Cardiac fibroblast (primary cell): ENCODE measurements at places on chromosomes 12 and 14.

DNA sequence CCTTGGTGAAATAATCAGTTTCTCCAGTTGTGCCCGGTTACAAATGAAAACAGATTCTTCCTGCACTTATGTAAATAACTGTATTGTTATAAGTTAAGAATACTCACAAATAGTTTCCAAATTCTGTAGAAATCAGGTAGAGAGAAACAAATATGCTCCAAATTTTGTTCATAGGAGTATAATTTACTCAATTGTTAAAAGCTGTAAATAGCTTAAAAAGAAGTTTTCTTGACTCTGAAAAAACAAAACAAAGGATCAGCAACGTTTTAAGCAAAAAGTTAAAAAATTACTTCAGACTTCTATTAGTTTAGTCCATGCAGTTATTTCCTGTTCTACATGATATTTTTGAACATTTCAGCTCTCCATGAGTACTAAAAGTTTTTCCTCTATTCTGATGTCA is 30.0 kb upstream of the SLC38A4 start:
- DNase-seq = no peak

DNA sequence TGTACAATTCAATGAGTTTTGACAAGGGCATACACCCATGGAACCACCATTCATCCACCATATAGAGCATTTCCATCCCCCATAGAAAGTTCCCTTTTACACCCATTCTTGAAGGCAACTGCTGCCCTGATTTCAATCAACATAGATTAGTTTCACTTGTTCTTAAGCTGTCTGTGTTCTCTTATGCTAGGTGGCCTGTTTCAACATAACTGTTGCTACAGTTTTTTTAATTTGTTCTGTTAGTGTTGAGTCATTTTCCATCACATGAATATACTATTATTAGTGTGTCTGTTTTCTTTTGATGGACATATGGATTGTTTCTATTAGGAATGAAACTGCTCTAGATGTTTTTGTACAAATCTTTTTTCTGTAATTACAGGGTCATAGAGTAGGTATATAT is 123.4 kb downstream of the PTPRQ start:
- DNase-seq = peak; percentile 43

- DNase-seq = no peak
Measured at GRCh38 chr12:79827484-79827883, 107.4 kb downstream of the PPP1R12A start.

GRCh38 chr12:54593725-54594124 is 5.3 kb upstream of the PPP1R1A start:
- no peak for DNase-seq

DNA sequence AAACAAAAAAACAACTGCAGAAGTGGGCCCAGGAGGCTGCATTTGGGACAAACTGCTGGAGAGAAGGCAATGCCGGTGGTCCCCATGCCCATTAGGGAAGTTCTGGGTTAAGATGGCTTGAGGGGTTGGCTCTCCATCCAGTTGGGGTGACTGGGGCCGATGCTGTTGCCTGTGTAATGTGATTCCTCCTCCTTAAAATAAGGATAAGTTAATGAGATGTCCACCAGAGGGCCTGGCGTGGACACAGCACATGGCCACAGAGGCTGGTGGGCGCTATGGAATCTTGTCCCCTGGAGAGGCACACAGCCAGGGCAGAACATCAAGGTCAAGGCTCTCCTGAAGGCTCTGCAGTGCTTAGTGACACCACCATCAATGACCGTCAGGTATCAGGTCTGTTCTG is 1.0 kb upstream of the TESC start:
- DNase-seq = peak; percentile 26

GRCh38 chr12:42129595-42130204 is 15.0 kb downstream of the GXYLT1 start:
- peak; percentile 80 for DNase-seq

DNA sequence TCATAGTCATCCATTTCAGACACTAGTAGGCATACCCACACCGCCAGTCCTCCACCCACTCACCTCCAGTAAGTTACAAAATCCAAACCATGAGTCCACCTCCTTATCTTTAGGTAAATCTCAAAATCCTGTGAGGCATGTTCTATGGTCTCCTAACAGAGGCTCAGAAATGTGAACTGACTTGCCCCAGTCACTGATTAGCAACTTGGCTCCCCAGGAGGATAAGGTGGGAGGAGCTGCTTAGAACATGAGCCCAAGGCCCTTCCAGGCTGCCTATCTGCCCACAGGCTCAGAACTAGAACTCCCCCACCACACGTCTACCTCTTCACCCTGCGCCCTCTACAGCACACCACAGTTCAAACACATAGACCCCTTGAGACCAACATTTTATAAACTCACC is 19.9 kb downstream of the SETD3 start:
- DNase-seq = no peak

- no peak for DNase-seq
Measured at GRCh38 chr12:51087818-51088217, 4.4 kb upstream of the CSRNP2 start.

DNA sequence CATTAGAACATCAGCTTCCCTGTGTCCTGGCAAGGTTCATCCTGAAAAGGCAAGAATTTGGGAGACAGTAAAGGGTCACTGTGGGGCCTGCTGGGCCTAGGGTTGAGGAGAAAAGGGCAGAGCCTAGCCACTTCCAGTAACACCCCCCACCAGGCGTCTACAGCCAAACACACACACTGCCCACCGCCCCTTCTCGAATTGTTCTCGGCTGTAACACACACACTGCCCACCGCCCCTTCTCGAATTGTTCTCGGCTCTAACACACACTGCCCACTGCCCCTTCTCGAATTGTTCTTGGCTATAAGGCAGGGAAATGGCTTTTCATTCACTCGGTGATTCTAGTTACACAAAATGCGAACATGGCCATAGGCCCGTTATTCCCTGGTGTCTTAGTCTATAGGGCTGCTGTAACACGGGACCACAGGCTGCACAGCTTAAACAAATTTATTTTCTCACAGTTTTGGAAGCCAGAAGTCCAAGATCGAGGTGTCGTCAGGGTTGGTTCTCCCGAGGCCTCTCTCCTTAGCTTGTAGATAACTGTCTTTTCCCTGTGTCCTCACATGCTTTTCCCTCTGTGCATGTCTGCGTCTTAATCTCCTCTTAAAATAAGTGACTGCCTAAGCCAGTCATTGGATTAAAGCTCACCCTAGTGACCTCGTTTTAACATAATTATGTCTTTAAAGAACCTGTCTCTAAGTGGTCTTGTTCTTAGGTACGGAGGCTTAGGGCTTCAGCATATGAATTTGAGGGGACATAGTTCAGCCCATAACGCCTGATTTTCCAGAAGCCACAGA is 171.0 kb downstream of the ADGRD1 start:
- DNase-seq = no peak

DNA sequence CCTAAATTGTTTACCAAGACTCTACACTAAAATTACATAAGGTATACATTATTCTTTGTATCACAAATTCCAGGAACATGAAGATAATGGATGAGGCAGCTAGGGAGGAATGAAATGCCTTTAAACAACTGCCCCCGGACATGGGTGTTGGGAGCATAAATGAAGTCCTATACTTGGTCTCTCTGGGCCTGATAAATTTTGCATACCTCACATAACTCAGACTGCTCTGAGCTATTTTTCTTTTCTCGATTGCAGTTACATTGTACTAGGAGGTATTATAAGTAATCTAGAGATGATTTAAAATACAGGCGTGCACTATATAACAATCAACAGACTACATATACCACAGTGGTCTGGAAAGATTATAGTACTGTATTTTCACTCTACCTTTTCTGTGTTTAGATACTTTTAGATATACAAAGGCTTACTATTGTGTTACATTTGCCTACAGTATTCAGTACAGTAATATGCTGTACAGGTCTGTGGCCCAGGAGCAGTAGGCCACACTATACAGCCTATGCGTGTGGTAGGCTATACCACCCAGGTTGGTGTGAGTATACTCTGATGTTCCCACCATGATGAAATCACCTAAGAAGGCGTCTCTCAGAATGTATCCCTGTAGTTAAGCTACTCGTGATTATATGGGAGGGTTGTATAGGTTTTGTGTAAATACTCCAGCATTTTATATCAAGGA is 14.3 kb downstream of the FNTB start:
- peak; percentile 64 for DNase-seq

GRCh38 chr14:23550812-23551265 is 726 bp downstream of the ZFHX2 start:
- DNase-seq = no peak

GRCh38 chr12:65655074-65655493 is 169.2 kb upstream of the HMGA2 start:
- DNase-seq = peak; percentile 82

DNA sequence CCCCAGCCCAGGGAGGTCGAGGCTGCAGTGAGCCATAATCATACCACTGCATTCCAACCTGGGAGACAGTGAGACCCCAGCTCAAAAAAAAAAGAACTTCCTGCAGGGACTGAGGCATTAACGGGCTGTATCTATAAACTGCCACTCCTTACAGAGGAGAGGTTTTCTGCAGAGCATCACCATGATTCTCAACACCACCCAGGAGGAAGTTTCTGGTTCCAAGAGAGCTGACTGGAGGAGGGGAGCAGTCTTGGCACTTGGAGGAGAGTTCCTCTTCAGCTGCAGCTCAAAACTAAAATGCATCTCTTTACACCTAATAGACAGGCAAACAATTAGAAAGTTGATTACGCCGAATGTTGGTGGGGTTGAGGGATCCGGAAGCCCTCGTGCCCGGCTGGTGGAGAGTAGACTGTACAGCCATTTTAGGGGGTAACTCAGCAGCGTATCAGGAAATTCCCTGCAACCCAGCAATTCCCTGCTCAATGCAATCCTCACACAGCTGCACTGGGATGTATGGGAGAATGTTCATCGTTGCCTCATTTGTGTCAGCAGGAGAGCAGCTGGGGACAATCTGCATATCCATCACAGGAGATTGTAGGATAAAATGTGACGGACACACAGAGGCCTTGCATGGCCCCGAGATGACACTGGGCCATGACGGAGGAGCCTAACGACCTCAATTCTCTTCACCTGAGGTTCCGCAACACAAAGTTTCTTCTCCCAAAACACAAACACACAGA is 36.6 kb downstream of the ACTN1 start:
- DNase-seq = no peak

DNA sequence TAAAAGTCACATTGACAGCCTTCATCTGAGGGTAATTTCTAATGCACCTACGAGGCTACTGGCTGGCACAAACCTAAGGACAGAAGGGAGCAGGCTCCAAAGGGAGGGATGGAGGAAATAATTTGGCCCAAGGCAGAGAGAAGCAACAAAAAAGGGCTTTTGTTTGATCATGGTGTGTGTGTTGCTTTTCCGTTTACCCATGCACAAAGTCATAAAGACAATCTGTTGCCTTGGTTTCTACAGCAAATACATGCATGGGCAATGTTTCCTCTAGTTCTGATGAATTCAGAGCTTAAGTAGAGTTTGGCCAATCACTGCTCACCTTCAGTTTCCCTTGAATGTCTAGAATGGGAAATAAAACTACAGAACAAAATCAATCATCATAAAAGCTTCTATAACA is 262.5 kb upstream of the CAND1 start:
- DNase-seq = no peak
